ENCODE measurements at places on chromosomes 7 and 10.

GRCh38 chr10:15809450-15809849 lies 50.9 kb downstream of the MINDY3 start:
- DNase-seq, result no peak

GRCh38 chr7:129780974-129781927 lies 169.7 kb downstream of the NRF1 start:
- no peak for DNase-seq

DNA sequence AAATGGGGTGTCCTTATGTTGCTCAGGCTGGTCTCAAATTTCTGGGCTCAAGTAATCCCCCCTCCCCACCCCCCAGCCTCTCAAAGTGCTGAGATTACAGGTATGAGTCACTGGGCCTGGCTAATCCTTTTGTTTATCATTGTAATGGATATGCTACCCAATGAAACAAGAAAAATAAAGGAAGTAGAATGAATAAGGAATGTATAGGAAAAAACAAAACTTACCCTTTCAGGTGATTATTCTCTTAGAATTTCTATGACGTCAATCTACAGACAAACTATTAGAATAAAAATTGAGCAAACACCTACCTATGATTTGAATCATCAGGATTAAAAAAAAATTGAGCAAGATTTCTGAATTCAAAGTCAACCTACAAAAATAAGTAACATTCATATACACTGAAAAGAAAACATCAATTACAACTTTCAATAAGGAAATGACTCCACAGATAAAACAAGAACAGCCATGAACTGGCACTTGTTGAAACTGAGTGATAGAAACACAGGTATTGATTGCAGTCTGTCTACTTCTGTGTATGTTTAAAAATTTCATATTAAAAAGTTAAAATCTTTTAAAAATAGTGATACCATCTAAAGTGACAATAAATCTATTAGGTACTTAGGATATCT lies 12.2 kb downstream of the ADAM12 start:
- no peak for DNase-seq

DNA sequence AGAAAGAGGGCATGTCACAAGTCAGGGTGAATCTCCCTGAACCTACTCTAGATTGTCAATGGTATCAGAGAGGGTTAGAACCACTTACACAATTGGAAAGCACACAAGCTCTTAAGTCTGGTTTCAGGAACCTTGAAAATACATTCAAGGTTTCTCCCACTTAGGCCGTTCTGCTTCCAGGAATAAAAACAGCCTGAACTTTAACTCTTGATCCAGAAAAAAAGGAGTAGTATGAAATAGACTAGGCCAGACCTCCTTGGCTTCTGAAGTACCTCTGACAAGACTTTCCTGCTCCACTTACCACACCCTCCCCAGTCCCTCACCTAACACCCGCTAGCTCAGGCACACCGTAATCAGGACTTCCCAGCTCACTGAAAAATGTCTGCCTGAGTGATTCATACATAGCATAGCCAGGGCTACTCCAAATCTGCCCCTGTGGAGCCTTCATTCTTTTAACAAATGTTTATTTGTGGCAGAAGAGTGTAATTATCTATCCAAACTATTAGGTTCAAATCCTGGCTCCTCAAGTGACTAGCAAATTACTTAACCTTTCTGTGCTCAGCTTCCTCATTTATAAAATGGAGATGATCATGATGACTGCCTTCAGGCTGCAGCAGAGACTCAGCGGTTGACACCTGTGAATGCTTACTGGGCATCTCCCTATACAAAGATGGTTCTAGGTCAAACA lies 30.3 kb upstream of the IL6 start:
- DNase-seq, result no peak

DNA sequence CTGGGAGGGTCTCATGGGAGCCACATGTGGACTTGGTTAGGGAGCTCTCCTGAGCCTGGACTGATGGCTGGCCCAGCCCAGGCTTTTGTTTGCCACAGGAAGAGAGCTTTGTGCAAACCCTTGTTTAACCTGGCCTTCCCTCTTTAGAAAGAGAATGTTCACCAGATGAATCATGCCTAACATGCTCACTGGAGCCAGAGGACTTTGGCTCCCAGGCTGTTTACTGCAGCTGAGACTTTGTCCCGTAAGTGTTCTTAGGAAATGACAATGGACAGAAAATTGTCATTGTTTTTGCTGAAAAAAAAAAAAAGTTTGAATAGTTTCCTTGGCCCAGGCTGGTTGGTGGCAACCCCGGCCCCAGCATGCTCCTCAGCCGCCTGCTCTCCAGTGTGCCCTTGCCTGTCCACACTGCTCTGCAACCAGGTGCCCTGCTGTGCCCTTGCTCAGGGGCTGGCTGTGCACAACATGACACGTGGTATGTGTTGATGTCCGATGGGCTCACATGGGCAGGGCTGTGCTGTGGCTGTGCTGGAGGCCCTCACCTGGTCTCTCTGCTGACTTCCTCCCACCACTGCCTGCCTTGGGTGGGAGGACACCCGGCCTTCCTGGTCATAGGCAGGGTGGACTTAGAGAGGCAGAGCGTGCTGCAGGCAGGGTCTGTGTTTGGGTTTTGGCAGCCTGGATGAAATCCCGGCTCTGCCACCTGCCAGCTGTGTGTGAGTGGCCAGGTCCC lies 215.3 kb upstream of the ZNF32 start:
- no peak for DNase-seq

DNA sequence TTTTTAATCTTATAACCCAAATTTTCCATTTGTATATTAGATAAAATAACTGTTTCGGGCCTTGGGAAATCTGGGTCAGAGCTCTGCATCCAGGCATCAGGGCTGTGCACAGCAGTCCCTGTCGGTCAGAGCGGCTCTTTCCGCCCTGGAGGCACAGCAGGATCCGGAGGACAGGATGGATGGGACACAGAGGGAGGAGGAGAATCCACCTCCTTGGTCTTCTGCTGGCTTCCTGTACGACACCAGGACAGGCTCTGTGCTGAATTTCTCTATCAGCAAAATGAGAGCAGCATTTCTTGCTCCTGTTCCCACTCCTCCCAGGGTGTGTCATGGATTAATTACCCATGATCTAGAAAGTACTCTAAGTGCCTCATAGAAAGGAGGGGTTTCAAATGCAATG lies 254.9 kb downstream of the SKAP2 start:
- no peak for DNase-seq

GRCh38 chr10:10819206-10819856 lies 198.3 kb upstream of the CELF2 start:
- no peak for DNase-seq
